Stimulated activated CD4-positive, alpha-beta T cell treated with anti-CD3 and anti-CD28 coated beads, Interleukin-2, amount 100 ng/mL, for 24 hours (primary cell): ENCODE measurements at places on chromosomes 7 and 10.

DNA sequence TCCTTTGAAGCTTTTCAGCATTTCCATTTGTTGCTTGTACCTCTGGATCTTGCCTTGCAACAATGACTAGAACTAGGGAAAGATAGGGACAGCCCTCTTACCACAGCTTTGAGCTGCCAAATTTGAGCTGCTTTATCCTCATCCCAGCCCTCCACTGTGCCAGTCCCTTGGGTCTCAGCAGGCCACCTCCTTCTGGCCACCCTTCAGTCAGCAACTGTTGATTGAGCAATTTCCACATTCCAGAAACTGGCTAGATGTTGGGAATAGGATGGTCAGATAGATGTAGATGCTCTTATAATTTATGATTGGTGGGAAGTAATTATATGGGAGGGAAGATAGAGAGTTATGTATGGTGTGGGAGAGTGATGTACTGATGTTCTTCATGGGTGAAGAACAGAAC is 100.1 kb downstream of the ST7 start:
- DNase-seq, result no peak

DNA sequence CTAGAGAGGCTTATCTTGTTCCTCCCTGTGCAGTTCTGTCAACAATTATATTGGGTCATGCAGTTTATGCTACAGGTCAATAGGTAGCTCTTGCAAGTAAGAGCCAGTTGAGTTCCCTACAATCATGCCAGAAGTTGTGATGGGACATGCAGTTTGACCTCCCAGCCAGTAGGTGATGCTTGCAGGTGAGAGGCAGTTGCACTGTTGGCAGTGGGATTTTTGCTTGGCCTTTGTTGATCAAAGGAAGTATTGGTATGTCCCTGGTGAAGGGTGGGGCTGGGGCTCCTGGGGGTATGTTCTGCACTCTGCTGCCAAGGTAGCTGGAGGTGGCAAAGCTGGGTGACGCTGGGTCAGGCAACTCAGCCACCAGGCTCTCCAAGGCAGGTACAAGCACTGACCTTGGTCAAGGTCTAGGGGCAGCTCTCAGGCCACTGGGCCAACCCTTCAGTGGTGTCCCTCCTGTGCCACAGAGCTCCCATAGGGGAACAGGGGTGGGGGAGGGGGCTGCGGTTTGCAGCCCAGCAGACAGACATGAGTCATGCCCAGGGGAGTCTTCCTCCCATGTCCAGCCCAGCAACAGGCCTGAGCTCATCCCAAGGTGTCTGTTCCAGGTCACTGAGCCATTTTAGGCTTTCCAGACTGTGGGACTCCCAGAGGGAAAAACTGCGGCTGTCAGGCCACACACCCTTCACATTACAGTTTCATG is 43.3 kb downstream of the MEOX2 start:
- no peak for DNase-seq

DNA sequence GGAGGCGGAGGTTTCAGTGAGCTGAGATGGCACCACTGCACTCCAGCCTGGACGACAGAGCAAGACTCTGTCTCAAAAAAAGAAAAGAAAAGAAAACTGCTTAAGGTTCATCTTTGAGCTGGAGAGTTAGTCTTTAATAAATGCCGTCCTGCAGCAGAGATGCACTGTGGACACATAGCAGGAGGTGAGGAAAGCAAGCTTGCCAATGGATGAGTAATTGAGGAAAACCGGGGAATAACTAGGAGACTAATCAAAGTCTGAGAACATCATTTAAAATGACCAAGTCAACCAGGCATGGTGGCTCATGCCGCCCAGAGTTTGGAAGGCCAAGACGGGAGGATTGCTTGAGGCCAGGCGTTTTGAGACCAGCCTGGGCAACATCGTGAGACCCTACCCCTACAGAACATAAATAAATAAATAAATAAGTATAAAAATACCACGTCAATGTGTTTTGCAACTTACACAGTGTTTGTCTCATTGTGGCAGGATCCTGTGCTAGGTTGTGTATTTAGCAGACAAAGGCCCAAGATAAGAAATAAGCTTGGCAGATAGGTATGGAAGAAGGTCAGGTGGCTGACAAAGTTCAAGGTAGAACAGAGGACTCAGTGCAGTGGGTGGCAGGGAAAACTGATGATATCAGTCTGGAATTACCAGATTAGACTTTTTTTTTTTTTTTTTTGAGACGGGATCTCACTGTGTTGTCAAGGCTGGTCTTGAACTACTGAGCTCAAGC is 115.7 kb upstream of the KMT2C start:
- no peak for DNase-seq

- DNase-seq, result no peak
Observed at GRCh38 chr10:116960066-116960776, 44.8 kb downstream of the SHTN1 start.

DNA sequence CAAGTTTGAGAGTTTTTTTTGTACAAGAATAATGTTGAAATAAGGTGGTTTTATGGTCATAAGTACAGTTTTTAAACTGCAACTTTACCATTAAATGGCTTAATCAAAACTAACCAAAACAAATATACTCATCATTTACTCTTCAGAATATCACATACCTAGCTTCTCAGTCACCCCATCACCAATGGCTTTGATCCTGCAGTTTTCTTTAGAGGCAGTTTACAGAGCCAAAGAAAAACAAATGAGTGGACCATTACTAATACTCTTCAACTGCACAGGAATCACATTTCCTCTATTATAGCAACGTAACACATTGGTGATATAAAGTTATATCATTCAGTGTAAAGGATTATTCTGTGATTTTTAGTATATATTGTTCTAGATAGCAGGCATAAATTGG is 576.1 kb upstream of the LRRTM3 start:
- no peak for DNase-seq

GRCh38 chr7:151342811-151343210 is 1.2 kb downstream of the NUB1 start:
- no peak for DNase-seq
